MCF 10A (cell line): ENCODE measurements at places on chromosomes 2 and 18. TPM values are rescaled to one million over a fixed set of nuclear protein-coding genes. Genes with fewer than 3 reads are reported as not detected.

- DNase-seq, result no peak
Measured at GRCh38 chr2:127593228-127594115, 52.5 kb upstream of the GPR17 start.

GRCh38 chr2:72908741-72909140, 8.6 kb upstream of the EMX1 start:
- no peak for DNase-seq

DNA sequence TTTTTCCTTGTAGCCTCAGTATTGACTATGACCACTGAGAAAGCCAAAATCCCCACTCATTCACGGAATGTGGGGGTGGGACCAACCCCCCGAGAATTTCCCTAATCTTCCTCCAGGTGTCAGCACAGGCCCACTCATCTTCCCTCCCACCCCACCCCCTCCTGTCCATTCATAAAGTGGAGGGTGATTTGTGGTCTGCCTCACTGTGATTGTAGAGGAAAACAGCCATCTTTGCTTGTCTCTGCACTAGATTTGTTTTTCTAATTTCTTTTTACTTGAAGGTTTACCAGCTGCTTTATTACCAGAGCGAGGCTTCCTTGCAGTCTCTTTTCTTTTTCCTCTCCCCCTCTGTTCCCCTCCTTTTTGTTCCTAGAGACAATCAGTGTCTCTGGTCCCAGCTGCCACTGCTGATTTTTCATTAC, 171.8 kb downstream of the ICOS start:
- peak; percentile 38 for DNase-seq

DNA sequence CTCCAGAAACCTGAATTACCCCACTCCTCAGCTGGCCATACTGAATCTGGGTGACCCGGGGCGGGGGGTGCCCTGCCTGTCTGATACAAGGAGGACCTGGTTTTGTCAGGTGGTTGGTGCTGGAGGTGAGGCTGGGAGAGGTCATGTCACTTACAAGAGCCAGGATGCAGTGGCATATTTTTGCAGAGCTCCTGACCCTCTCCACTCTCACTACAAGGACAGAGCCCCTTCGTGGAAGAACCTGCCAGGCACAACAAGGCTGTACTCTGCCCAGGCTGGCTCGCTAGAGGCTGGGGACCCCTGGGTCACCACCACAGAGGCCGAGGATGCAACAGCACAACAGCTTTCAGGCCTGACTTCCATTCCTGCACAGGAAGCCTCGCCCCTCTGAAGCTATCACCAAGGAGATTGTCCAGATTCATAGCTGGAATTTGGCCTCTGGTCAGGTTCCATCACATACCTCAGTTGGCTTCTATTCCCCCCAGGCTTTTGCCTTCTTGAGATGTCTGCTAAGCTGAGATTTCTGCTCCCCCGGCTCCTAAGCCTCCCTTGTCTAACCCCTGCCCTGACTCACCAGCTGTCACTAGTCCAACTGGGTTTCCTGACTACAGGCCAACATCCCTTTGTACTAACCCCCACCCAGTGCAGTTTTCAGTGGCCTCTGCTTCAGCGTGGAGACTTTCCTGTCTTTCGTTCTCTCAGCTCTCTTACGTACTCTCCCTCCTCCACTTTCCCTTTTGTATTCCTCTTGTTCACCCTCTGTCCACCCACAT, 132.5 kb upstream of the EPAS1 start:
- DNase-seq, result peak; percentile 94

- no peak for DNase-seq
Measured at GRCh38 chr18:43393174-43393573, 115.9 kb upstream of the SYT4 start.

GRCh38 chr2:204715361-204715760, 170.1 kb downstream of the PARD3B start:
- DNase-seq, result no peak

GRCh38 chr2:158914731-158915130, 53.7 kb upstream of the TANC1 start:
- DNase-seq, result no peak

Gene SH3BP4
- total RNA-seq, result 57.6 and 59.7 TPM in 2 replicates

Gene HNMT
- 0.28 TPM in 1 of 2 replicates, not detected in the other for total RNA-seq

Gene APOB
- 0.05 TPM in 1 of 2 replicates, not detected in the other for total RNA-seq

Gene ALMS1
- total RNA-seq, result 8.3 and 9.3 TPM in 2 replicates
